ENCODE measurements at places on chromosomes 7 and 10.

DNA sequence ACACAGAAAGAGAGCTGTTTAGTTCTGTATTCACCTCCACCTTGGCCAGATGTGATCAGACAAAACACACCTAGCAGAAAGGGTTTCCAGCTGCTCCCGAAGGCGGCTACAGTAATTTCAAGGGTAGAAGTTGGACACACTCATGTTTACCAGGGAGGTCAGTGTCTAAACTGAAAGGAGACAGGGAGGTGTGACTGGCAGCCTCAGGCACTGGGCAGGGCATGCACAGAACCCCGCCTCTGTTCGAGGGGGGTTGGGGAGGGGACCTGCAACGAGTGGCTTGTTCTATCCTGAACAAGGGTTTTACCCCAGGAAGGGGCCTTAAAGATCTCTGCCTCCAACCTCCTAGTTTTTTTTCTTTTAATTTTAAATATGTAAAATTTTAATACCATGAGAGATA is 49.6 kb downstream of the BPGM start:
- no peak for DNase-seq

- peak; percentile 70 for DNase-seq
Measured at GRCh38 chr10:118568327-118568848, 27.1 kb downstream of the PRLHR start.

DNA sequence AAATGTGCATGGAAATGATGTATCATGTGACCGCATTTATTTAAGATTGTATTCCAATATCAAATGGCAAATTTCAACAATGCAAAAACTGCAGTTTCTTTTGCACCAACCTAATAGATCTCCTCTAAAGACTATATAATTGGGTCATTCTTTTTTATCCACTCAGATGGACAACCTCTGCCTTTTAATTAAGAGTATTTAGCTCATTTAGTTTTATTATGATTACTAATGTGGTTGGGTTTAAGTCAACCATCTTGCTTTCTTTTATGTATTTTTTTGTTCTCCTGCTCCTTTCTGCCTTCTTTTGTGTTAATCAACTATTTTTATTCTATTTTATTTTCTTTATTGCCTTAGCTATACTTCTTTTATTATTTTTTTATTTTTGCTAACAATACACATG is 468.5 kb upstream of the MKI67 start:
- no peak for DNase-seq

- no peak for DNase-seq
Measured at GRCh38 chr10:71344993-71345480, 26.0 kb downstream of the SLC29A3 start.

DNA sequence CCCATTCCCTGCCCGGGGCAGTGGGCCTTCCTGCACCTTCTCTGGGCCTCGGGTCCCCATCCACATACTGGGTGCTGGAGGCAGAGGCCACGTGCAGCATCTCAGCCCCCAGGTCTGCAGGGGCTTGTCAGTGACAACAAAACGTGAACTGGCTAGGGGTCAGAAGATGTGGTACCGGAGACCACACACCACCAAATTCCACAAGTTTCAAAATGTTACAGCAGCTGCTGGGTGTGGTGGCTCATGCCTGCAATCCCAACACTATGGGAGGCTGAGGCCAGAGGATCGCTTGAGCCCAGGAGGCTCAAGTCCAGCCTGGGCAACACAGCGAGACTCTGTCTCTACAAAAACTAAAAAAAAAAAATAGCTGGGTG is 62.1 kb upstream of the DNAAF5 start:
- DNase-seq = no peak

DNA sequence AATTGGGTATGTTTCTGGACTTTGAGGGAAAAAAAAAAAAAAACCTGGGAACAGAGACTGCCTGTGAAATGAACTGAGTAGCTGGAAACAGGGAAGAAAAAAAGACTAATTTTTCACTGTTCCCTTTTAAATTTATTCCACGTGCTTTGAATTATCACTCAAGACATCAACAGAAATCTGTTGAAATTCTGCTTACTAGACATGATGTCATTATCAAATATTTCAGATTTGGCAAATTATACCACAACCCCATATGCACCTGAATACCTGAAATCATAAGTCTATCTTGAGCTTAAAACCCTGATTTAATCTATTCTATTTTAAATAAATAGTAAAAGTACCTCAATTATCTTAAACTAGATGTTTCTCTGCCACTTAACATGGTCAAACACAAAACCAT is 5.0 kb upstream of the REEP3 start:
- DNase-seq = no peak

GRCh38 chr10:4234661-4235060 is 449.7 kb upstream of the KLF6 start:
- no peak for DNase-seq

DNA sequence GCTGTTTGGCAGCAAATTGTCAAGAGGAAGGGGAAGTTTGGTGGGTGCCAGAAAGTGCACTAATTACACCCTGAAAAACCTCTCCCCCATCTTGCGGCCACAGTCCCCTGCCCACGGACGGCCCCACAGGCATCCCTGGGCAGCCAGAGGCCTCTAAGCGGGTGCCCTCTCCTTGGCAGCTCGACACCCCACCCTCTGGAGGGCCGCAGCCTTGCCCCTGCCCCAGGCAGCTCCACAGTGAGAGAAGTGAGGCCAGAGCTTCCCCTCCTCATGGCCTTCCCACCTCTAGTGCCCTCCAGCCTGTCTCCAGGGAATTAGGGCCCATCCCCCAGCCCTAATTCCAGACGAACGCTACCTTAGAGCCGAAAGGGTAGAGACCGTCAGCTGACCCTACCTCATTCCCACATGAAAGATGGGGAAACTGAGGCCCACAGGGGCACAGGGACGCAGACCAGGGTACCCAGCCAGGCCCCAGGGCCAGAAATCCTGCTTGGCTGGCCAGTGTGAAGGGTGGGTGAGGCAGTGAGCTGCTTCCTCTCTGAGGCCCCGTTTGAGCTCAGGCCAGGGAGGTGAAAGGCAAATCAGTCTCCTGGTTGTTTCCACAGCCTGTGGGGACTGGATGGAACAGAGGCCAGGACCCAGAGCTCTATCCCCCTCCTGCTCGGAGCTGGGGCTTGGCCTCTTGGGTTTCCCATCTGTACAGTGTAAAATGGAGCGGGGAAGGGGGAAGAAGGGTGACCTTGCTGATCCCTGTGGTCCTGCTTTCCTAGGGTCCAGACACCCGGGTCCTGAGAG is 10.0 kb downstream of the ZCCHC24 start:
- no peak for DNase-seq

GRCh38 chr10:21527598-21528235 is 2.2 kb upstream of the SKIDA1 start:
- no peak for DNase-seq

- DNase-seq = peak; percentile 99
Measured at GRCh38 chr10:75401569-75402485, at the start of gene ZNF503. Gene ZNF503, minus strand, starts transcription at chr10:75401764. Its CDS starts 345 bp downstream, at chr10:75401419.

DNA sequence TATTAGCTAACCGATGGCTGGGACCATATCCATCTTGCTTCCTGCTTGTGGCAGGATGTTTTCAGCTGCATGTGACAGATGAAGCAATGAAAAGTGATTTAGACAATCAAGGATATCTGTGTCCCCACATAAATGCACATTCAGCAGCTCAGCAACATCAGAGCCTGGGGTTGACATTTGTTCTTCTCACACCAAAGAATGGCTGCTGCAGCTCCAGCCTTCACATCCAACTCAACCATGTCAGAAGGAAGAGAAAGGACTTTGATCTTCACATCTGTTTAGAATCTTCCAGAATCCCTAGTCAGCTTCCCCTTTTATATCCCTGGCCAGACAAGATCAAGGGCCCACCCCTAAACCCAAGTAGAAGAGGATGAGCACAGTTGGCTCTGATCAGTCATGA is 11.9 kb upstream of the FRMPD2 start:
- DNase-seq = no peak

DNA sequence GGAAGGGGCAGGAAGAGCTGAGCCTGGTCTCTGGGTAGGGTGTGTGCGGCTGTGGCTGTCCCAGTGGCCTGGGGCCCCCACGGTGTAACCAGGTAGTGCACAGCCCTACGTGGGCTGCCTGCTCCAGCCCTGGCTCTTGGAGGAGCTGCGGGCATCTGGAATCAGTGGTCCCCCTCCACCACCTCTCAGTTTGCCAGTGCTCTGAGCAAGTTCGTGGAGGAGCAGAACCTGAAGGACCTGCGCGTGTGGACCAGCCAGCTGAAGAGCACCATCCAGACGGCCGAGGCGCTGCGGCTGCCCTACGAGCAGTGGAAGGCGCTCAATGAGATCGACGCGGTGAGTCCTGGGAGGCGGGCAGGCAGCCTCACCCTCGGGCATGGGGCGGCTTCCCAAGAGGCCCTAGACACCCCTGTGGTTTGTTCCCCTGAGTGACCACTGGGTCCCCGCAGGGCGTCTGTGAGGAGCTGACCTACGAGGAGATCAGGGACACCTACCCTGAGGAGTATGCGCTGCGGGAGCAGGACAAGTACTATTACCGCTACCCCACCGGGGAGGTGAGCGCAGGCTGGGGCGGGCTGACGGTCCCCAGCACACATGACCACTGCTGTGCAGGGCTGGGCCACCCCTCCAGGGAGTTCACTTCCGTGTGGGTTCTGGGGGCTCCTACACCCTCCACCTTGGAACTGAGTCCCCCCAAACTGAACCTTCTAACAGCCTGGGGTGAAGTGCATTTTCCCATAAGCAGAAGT is 18.6 kb downstream of the PFKFB3 start:
- DNase-seq = no peak

- DNase-seq = no peak
Measured at GRCh38 chr7:105345725-105346124, 43.0 kb downstream of the SRPK2 start.

- no peak for DNase-seq
Measured at GRCh38 chr10:103688491-103688890, 166.9 kb downstream of the SH3PXD2A start.

DNA sequence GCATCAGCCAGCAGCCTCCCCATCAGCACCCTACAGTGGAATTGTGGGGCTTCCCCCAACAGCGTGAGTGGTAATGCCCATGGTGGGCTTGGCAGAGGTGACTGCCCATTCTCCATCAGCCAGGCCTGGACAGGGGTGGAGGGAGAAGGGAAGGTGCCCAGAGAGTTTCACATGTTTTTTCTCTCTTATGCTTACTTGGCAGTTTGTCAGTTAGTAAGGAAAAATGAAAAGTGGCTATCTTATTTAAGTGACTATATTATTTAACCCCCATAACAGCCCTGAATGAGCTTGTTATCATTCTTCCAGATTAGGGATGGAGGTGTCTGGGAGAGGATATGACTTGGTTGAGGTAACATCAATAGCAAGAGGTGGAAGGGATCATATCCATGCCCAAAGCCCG is 921.7 kb downstream of the GRID1 start:
- DNase-seq = peak; percentile 42

- DNase-seq = no peak
Measured at GRCh38 chr7:44561962-44562621, 11.6 kb downstream of the DDX56 start.

- DNase-seq = no peak
Measured at GRCh38 chr7:11428877-11429581, 403.0 kb downstream of the THSD7A start.

- no peak for DNase-seq
Measured at GRCh38 chr10:47261556-47261955, 38.4 kb upstream of the GDF10 start.

- peak; percentile 42 for DNase-seq
Measured at GRCh38 chr7:134781171-134781570, 1.7 kb downstream of the CALD1 start.

GRCh38 chr7:134176037-134176350 is 48.9 kb downstream of the LRGUK start:
- no peak for DNase-seq

DNA sequence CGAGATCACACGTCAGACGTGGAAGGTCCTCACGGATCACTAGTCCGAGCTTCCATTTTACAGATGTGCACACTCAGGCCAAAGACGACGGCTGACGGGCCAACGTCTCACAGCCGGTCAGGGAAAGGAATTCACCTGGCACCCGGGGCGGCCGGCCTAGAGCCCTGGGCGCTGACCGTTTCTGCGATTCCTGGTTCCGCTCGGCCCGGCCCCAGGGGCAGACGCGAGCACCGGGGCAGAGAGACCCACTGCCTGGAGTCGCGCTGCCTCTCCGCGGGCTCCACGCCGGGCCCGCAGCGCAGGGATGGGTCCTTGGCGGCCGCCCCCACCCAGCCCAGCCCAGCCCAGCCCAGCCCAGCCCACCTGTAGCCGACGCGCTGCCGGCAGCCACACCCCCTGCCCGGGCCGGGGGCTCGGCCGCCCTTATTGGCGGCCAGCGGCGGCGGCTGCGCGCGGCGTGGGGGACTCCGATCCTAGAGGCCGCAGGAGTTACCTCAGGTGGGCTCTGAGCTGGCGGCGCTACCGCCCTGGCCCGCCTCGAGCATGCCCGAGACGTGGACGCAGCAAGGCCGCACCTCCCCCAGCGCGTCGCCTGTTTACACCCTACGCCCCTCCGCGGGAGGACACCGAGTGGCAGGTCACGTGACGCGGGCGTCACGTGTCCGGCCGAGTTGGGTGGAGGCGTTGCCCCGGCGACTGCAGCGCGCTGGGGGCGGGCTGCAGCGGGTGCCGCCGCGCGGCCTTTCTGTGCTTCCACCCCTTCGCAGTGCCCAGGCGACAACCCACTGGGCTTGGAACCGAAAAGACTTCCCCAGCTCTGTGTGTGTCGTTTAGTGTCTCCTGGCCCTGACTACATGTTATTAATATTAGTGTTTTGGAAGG is 78.1 kb downstream of the ZFAND4 start:
- peak; percentile 98 for DNase-seq

- no peak for DNase-seq
Measured at GRCh38 chr7:14630048-14630447, 272.5 kb downstream of the DGKB start.

DNA sequence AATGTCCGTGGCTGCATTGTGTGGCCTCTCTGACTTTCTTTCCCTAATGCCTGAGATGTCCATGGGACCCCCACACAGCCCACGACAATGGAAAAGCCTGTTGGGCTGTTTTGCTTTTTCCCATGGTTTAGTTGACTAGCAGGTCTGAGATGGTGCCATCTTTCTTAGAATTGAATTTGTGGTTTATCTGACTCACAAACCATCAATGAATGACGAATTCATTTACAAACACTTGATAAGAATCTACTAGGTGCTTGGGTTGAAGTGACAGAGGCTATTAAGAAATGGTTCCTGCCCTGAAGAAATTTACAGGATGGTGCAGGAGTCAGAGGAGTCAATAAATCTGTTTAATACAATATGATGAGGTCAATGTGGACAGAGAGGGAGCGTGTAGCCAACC is 75.4 kb downstream of the OTUD1 start:
- DNase-seq = no peak

GRCh38 chr10:18684416-18684815 is 25.2 kb downstream of the ARL5B start:
- DNase-seq = no peak

GRCh38 chr7:18341756-18342155 is 153.8 kb upstream of the HDAC9 start:
- no peak for DNase-seq

DNA sequence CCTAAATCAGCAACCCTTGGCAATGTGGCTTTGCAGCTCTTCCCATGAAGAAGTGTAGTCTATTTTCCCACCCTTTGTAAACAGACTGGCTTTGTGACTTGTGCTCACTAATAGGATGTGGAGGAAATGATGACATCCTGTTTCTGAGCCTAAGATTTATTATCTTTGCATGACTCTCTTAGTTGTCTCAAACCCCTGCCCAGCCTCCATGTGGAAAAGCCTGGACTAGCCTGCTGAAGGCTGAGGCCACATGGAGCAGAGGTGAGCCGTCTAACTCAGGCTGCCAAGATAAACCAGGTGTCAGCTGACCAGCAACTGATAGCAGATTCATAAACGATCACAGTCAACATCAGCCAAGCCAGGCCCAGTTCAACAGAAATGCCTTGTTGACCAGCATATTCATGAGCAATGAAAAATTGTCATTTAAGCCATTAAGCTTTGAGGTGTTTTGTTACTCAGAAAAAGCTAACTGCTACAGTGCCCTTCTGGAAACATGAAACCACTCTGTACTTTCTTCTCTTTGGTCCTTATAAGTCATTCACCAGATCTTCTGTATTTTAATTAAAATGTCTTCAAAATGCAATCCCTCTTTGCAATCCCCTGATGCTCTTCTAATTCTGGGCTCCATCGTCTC is 586.3 kb upstream of the ANKRD30A start:
- no peak for DNase-seq

Measured in esophagus muscularis mucosa (tissue), 4 donors.